ENCODE measurements at places on chromosomes 16 and 17.

DNA sequence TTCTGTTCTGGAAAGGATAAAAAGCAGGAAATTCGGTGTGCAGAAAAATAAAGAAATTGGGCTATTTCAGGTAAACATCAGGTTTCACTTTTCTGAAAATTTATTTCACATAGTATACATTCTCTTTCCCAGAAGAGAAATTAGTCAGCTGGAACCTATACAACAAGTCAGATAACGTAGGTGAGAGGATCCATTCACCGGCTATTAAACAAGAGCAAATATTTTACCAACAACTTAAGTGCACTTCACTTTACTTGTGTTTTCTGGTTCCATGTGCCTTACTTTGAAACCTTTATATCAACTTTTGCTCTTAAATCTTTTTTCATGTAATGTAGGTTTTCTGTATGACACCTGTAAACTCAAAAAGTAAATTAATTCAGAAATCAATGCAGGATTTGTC lies 839.7 kb downstream of the CDH11 start:
- no peak for DNase-seq

- DNase-seq, result no peak
Observed at GRCh38 chr16:78879011-78879410, 721.5 kb downstream of the MAF start.

- no peak for DNase-seq
Observed at GRCh38 chr17:45942284-45942683, 47.9 kb downstream of the MAPT start.

GRCh38 chr16:51049276-51049675 lies 101.8 kb downstream of the SALL1 start:
- DNase-seq, result no peak

DNA sequence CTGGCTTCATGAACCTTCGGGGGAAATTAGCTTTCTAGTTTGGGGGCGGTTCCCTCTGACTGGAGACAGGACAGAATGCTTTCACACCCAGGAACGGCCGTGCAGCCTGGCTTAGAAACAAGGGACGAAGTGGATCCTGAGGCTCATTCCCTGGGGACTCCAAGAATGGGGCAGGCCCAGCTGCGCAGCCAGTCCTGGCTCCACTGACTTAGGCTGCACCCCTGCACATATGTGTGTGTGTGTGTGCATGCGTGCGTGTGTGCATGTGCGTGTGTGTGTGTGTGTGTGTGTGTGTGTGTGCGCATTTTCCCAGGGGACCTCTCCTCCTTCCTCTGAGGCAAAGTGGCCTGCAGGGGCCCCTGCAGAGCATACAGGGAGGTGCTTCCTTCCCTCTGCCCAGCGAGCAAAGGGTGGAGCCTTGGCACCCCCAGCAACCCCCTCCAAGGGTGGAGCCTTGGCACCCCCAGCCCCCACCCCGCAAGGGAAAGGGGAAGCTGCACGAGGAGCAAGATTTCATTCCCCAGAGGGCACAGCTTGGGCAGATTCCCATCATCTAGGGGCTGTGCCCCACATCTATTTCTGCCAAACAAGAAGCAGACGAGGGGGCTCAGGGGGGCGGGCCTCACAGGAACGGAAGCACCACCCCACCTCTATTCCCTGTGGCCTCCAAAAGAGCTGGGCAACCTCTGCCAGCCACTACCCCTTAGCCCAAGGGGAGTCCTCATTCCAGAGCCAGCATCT lies 97.6 kb upstream of the CBX4 start:
- no peak for DNase-seq

GRCh38 chr17:68623811-68624210 lies 22.6 kb upstream of the FAM20A start:
- DNase-seq, result no peak

GRCh38 chr16:86577314-86577971 lies 906 bp upstream of the FOXL1 start:
- no peak for DNase-seq

DNA sequence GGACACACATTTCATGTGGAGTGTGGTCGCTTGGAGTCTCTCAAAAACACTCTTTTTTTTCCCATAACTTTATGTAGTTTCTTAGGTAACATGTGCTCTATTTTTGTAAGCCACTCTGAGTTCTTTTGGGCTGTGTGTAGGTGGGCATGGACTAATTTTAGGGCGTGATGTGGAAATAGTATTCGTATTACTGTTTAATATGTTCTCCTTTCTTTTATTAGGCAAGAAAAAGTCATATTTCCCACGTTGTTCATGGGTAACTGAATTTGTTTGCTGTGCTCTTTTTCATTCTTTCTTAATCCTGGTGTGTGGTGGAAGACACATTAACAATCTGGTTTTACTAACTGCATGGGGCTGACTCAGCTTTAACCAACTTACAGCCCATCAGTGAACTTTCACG lies 27.4 kb downstream of the NDEL1 start:
- no peak for DNase-seq

GRCh38 chr17:726271-726919 lies 6.0 kb upstream of the TLCD3A start:
- DNase-seq, result no peak

DNA sequence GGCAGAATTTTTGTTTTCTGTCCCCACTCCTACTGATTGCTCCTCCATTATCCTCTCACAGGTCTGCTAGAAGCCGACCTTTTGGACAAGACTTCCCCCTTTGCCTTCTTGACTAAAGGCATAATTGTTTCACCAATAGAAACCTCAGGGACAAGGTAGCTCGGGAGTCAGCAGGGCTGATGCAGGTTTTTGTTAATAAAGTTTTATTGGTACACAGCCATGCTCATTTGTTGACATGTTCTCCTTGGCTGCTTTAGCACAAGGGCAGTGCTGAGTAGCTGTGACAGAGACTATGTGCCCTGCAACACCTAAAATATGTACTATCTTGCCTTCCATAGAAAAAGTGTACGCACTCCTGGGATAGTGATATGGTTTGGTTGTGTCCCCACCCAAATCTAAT lies 271.6 kb downstream of the XYLT1 start:
- DNase-seq, result no peak

DNA sequence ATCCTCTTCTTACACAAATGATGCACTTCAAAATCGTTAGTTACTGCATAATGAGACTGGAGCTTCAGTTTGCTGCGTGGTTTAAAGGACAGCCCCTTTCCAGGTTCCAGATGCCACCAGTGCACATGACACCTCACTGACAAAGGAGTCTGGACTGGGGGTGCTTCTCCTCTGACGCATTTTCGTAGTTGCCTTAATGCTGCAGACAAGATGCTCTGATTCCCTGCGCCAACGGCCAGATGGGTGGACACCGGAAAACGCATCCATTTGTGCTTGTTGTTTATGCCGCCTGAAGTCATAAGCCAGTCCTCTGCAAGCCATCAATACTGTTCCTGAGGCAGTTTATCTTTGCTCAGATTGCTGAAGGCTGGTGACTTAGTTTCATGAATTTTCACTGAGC lies 16.0 kb downstream of the FBXO31 start:
- no peak for DNase-seq

- peak; percentile 87 for DNase-seq
Observed at GRCh38 chr16:89122322-89122851, 28.7 kb downstream of the ACSF3 start.

DNA sequence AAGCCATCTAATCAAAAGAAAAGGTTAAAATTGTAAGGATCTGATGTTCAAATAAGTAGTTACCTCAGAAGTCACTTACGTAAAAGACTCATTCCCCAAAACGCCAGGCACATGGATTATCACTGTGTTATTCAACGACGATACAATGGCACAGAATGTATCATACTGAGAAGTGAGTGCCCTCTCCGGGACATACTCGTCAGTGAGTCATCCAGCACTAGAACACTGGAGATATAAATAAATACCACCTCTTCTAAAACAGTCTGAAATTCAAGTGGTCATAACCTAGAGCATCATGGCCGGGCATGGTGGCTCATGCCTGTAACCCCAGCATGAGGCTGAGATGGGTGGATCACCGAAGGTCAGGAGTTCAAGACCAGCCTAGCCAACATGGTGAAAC lies 24.9 kb downstream of the USP31 start:
- no peak for DNase-seq

DNA sequence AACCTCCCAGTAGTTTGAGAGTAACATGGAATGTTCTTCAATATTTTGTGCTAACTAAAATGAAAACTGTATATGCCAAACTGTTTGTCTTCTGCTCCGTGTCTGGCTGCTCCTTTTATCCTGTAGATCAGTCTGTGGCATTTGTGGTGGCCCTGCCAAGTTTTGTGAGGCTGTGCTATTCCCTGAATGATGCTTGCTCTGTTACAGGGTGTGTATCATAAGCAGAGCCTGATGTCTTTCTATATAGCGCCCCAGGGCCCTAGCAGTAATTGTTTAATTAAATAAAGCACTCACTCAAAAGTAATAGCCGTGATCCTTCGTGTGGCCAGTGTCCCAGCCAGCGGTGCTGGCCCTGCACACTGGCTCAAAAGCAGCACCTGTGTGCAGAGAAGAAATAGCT lies 27.8 kb upstream of the NAT9 start:
- no peak for DNase-seq

DNA sequence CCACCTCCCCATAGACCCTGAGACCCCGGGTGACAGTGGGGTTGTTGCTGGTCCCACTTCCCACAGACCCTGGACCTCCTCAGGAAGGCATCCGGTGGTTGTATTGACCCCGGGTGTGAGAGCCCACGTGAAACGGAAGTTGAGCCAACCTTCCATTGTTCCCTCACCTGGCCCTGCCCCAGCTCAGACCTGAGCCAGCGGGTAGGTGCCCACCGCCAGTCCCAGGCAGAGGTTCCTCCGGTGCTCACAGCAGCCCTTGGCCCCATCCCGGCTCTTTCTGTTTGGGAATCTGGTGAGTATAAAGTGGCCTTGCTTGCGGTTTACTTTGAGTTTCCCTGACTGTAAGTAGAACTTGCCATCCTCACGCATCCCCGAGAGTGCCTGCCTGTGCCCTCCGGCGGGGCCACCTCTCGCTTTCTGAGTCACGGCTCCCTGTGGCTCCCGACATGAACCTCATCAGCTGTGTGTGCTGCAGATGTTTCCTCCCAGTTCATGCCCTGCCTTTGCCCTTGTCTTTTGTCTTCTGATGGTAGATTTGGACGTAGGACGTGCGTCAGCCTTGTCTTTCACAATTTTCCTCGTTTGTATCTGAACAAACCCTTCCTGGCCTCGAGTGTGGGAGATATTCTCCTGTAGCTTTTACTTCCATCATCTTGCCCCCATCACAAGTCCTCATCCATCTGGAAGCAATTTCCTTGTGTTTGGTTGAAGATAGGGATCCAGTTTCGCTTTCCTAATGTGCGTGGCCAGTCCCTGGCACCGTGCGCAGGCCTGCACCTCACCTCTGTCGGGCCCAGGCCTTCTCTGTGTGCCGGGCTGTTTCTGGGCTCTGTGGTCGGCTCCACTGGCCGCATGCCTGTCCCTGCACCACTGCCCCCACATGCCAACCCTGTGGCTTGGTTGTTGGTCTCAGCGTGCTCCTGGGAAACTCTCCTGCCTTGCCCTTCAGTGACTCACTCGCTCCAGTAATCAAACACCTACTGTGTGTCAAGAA lies 76.0 kb downstream of the METRNL start:
- DNase-seq, result no peak
